ENCODE measurements at places on chromosomes 2 and 18. TPM values are rescaled to one million over a fixed set of nuclear protein-coding genes. Genes with fewer than 3 reads are reported as not detected.

LRRTM4 gene
- 0.38 TPM for total RNA-seq

DNA sequence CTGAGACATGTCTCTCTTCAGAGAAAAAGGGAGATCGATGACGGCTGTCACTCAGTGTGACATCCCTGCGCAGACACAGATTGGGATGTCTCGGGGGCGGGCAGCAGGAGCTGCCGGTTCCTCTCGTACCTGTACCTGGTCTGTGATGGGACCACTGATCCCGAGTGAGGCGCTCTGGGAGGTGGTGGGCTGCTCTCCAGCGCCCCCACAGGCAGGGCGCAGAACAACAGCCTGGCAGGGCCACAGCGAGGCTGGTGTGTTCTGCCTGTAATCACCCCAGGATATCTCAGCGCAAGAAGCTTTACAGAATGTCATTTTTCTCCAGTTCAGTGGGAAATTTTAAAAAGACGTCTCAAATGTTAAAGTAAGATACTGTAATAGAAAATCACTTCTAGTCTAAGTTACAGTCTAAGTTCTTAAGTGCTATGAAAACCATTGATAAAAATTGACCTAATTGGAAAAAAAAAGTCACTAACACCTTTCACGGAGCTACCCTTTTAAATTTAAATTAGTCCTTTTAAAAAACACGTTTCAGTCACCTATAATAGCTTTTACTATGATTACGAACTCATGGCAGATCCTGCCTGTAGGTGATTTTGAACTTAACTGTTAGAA, 189.8 kb downstream of the SNTG2 start:
- no peak for DNase-seq

DNA sequence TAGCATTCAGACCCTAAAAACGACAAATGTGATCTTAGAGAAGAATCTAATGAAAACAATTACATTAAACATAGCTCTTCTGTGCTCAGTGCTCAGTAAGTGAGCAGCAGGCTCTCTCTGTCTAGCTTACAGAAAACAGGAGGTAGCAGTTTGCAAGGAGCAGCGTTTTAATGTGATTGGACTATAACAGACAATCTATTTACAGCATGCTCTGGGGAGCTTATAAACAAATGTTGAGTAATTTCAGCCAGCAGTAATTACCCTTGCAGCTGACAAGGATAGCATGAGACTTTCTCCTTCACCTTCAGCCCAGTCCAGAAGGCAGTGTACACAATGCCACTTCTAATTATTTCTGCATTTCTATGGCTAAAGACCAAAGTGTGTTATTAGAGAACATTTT, 270.4 kb downstream of the FIGN start:
- no peak for DNase-seq

- DNase-seq = no peak
Observed at GRCh38 chr2:232537079-232537478, 2.4 kb upstream of the CHRNG start.

- DNase-seq = no peak
Observed at GRCh38 chr18:33745151-33745795, 167.3 kb downstream of the ASXL3 start.

ANO7 gene
- 1.5 TPM for total RNA-seq

DNA sequence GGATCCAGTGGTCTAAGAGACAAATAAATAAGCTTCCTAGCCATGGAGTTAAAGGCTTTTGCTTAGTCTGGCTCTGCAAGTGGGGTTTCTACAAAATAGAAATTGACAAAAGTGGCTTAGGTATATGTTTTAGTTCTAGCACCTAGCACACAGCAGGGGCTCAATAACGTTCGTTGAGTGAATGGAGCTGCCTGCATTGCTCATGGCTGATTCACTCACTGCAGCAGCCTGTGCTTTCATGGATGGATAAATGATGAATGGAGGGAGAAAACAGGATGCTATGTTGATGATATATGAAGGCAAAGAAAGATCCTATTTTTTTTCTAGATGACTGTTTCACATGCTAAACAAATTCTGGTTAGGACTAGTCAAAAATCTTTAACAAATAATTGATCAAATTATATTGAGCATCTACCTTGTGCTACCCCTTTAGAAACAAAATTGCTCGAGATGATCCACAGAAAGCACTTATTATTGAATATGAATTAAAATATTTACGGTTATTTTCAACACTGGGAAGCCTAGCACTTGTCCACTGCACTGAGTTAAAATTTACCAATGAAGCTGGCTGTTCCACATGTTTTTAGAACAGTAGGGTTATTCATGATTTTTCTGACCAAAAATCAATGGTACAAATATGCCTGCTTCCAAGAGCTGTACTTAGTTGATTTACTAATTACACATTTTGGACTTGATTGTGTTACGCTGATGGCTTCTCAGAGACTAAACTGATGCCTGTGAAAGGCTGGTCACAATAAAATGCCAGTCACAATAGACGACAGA, 39.6 kb downstream of the HDHD2 start:
- no peak for DNase-seq

- DNase-seq = no peak
Observed at GRCh38 chr18:78639006-78639950, 340.3 kb upstream of the SALL3 start.

PLGLB2 gene
- total RNA-seq = 4.4 TPM

- no peak for DNase-seq
Observed at GRCh38 chr2:128016620-128017019, 11.2 kb downstream of the SAP130 start.

ANKRD30BL gene
- not detected for total RNA-seq

- no peak for DNase-seq
Observed at GRCh38 chr2:3522961-3523421, 3.7 kb upstream of the ADI1 start.

NEURL3 gene
- 0.23 TPM for total RNA-seq

GRCh38 chr2:230932556-230933511, 7.8 kb upstream of the GPR55 start:
- DNase-seq = no peak

GRCh38 chr2:26575836-26576564, 65.2 kb downstream of the CIB4 start:
- DNase-seq = peak; percentile 40

GRCh38 chr2:72511906-72512305, 313.9 kb downstream of the EXOC6B start:
- DNase-seq = no peak

DNA sequence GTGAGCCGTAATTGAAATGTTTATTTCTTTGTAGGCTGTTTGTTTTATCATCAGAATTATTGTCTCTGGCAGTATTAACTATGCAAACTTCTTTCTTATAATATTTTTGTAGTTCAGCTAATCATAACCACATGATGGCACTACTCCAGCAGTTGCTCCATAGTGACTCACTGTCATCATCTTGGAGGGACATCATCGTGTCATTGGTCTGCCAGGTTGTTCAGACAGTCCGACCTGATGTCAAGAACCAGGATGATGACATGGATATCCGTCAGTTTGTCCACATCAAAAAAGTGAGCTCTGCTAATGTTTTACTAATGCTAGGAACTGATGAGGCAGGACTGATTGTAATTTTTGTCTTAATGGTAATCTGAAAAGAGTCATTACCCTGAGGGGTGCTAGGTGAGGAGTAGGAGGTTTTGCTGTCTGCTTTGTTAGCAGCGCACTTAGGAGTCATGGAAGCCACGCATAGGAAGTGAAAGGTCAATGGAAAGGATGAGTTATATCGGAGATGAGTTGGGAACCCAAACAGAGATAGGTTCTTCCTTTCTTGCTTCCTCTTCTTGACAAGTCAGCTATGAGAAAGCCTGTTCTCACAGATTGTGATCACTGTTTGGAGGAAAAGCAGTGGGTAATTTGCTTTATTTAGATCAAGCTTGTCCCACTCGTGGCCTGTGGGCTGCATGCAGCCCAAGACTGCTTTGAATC, 49.2 kb downstream of the PIKFYVE start:
- DNase-seq = no peak

DNA sequence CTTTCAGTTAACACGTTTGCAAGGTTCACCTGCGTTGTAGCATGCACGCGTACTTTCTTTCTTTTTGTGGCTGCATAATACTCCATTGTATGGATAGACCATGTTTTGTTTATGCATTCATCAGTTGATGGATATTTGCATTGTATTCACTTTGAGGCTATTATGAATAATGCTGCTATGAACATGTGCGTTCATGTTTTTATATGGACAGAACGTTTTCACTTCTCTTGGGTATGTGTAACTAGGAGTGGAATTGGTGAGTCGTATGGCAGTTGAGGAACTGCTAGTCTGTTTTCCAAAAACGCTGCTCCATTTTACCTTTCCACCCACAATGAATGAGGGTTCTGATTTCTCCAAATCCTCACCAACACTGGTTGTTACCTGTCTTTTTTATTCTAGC, 244.3 kb downstream of the GLI2 start:
- no peak for DNase-seq
